ENCODE measurements at places on chromosomes 4 and X.

GRCh38 chrX:136015016-136015415 lies 29.8 kb downstream of the SLC9A6 start:
- DNase-seq, result no peak

DNA sequence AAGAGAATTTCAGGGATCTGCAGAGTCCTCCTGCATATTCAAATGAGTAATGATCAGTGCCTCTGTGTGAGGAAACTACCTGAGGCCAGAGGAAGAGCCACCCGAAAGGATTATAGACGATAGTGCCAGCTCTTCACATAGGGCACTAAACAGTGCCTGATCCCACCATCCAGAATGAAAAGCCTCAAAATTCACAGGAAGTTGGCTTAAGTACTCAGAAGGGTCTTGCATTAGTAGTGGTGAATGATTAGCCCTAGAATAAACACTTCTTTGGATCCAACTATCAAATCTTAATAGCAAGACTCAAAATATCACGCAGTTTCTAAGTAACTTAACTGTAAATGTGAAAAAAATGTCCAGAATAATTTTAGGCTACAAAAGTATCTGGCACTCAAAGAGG lies 324.4 kb downstream of the ZNF674 start:
- no peak for DNase-seq

GRCh38 chr4:68691186-68691585 lies 20.7 kb upstream of the UGT2B15 start:
- no peak for DNase-seq

DNA sequence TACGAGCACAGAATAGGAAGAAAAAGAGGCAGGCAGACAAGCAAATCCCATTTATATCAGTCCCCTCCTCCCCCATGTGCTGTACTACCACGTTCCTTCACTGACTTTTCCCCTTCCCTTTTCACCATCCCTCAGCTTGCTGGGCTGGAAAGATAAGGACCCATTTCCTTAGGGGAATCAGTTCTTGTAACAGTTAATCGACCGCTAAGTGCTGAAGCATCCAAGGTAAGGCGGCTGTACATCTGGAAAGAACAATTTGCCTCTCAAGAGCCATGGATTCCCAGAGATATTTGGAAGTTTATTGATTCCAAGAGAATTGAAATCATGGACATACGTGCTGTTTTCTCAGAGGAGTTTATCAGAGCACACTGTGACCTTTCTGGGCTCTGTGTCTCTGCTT lies 1688.0 kb downstream of the STIM2 start:
- no peak for DNase-seq
